Placental pericyte (primary cell): ENCODE measurements at places on chromosomes 5 and 9. TPM values are rescaled to one million over a fixed set of nuclear protein-coding genes. Genes with fewer than 3 reads are reported as not detected.

SPATA31A3 gene
- total RNA-seq: not detected in 2 replicates

LHX6 gene
- total RNA-seq: under 0.01 TPM in 1 of 2 replicates, not detected in the other

SPATA9 gene
- total RNA-seq: 0.57 and 0.88 TPM in 2 replicates

FAXDC2 gene
- 7.9 and 12.7 TPM in 2 replicates for total RNA-seq

MARCOL gene
- total RNA-seq: not detected in 2 replicates

TEX10 gene
- 24.9 and 51.3 TPM in 2 replicates for total RNA-seq

ADAMTS16 gene
- 0.22 and 0.57 TPM in 2 replicates for total RNA-seq

KIF4B gene
- 0.14 TPM in 1 of 2 replicates, not detected in the other for total RNA-seq

BSPRY gene
- total RNA-seq: not detected in 2 replicates

HAVCR1 gene
- 0.88 TPM in 1 of 2 replicates, not detected in the other for total RNA-seq

TRMT10B gene
- 1.0 and 3.3 TPM in 2 replicates for total RNA-seq
